ENCODE measurements at places on chromosomes 2 and 18.

DNA sequence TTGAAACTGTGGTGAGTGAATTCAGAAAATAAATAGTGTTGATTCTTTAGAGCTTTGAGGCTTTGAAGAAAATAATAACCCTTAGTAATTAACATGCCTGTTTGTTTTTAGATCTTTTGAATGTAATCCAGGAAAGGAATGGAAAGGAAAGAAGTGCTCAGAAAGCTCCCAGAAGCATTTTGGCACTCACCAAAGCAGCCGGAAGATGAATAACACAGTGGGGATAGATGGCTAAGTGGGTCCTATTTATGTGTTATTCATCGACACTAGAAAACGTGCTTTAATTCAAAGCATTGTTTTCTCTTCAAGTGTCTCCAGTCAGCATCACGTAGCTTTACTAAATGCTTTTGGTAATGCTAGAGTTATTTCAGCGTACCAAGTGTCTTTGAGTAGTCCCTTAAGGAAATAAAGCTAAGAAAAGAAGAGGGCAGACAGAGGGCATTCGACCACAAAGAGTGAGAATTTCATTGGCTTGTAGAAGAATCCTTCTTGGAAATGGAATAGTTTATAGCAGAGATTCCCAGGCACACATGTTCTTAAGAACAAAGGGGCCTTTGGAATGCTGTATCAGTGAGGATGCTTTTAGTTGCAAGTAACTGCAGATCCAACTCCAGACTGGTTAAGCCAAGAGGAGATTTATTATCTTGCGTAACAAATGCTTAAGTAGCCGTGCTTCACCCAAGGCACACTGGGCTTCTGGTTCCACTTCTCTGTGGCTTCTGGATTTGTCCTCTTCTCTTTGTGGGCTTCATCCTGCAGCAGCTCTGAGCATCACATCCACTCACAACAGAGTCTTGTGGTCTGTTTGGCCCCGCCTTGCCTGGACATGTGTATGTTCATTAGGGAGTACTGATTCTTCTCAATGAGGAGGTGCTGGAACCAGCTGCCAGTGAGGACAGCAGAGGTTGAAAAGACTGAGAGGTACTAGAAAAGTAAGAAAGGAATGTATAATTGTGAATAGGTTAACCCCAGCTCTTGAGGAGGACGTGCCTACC lies 63.6 kb upstream of the LTBP1 start:
- no peak for DNase-seq

GRCh38 chr2:197254776-197255530 lies 55.6 kb downstream of the ANKRD44 start:
- no peak for DNase-seq

- no peak for DNase-seq
Observed at GRCh38 chr2:70962885-70963878, 15.2 kb upstream of the ANKRD53 start.

GRCh38 chr2:83665894-83666293 lies 793.2 kb downstream of the SUCLG1 start:
- DNase-seq = no peak

DNA sequence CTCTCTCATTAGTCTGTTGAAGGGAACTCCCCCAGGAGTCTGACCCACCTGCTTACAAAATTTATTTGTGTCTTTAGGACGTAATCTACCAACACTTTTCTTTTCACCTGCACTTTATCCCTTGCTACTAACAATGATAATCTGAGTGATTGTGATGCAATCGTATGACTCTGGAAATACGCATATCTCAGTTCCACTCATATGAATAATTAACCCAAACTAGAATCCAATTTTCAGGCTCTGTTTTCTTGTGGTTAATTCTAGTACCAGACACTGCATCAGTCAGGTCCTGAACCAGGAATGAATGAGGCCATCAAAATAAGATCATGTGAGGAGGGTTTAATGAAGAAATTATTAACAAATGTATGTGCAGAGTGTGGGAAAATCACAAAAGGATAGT lies 158.4 kb upstream of the SRD5A2 start:
- DNase-seq = no peak

- DNase-seq = no peak
Observed at GRCh38 chr18:43279015-43279744, 1.9 kb upstream of the SYT4 start.

GRCh38 chr18:8706791-8707555 lies 1.6 kb downstream of the MTCL1 start:
- DNase-seq = peak; percentile 69

DNA sequence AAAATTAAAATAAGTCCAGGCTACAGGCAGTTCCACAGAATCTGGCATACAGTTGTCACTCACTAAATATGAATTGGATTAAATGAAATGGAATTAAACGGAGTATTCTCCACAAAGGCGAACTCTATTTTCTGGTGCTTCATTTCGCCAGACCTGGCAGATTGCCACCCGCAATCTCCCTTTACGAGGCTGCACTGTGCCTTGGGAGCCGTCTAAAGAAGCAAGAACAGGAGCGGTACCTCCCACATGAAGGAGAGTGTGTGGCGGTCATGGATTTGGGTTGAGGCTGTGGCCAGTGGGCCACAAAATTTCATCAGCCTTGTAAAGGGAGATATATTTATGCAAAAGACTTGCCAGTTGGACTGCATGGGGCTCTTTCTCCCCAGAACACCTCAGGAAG lies 151.0 kb downstream of the OSR1 start:
- DNase-seq = no peak

DNA sequence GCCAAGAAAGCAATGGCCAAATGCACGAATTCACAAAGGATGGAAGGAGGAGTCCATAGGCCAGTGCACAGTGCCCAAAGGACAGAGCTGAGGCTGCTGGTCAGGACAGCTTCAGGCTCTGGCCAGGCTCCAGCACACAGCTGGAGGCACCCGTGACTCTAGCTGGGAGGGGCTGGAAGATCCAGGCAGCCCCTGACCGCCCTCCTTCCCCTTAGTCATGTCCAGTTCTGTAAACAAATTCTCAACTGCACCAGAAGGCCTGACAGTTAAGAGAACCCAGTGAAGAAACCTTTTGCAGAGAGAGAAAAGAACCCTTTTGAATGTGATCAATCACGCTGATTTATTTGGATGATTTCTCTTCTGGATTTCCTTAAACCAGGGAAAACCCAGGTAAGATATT lies 7.7 kb upstream of the YWHAQ start:
- peak; percentile 23 for DNase-seq

GRCh38 chr2:213164263-213164662 lies 12.9 kb upstream of the IKZF2 start:
- DNase-seq = no peak

DNA sequence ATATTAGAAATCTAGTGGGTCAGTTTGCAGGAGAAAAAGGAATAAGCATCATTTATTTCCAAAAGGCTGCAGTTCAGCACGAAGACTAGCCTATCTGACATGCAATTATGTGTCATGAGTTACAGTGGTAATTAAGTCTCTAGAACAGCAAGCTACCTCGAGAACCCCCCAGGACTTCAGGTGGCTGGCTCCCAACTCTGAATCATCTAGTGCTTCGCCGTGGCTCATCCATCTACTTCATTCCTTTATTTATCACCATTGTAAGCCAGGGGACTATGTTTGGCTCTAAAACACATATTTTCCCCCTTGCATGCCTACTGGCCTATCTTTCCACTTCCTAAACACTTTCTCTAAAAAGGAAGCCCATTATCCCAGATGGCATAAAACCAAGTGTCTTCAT lies 121.6 kb downstream of the TXNL1 start:
- DNase-seq = no peak

- DNase-seq = no peak
Observed at GRCh38 chr2:150778828-150779227, 291.4 kb upstream of the RND3 start.

- DNase-seq = no peak
Observed at GRCh38 chr2:160209516-160209856, 9.4 kb upstream of the ITGB6 start.

DNA sequence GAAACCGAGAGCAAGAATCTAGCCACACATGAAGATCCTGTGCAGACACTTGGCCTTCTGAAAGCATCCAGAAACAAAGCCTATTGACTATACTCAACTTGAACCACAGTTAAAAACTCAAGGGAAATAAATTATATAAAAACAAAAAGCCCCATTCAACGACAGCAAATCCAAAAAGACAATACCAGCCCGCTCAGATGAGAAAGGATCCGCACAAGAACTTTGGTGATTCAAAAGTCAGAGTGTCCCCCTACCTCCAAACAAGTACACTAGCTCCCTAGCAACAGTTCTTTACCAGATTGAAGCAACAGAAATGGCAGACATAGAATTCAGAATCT lies 163.2 kb downstream of the WDPCP start:
- DNase-seq = no peak

DNA sequence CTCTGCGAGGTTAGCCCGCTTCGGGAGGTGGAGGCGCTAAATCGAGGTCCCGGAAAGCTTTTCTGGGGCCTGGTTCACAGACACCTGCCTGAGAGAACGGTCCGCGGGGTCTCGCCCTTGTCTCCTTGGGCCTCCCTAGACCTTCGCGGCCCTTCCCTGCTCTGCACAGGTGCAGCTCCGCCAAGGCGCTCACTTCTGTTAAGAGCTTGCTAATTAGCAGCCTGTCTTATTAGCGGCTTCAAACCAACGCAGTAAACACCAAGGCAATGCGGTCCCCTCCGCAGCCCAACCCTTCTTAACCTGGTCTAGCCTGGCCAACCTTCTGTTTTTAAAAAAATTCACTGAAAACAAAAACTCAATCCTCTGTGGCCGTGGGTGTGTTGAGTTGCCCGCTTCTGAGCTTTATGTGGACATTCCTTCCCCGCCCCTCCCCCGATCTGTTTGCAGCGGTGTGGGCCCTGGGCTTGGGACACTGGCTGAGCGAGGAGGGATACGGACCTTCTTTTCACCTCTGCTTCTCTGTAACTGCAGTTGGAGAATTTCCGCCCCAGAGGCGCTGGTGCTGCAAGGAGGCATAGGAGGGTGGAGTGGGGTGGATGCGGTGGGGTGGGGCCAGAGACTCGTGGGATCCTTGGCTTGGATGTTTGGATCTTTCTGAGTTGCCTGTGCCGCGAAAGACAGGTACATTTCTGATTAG lies 3.4 kb upstream of the HOXD4 start:
- peak; percentile 51 for DNase-seq

GRCh38 chr18:72727038-72727655 lies 140.6 kb downstream of the NETO1 start:
- DNase-seq = no peak

DNA sequence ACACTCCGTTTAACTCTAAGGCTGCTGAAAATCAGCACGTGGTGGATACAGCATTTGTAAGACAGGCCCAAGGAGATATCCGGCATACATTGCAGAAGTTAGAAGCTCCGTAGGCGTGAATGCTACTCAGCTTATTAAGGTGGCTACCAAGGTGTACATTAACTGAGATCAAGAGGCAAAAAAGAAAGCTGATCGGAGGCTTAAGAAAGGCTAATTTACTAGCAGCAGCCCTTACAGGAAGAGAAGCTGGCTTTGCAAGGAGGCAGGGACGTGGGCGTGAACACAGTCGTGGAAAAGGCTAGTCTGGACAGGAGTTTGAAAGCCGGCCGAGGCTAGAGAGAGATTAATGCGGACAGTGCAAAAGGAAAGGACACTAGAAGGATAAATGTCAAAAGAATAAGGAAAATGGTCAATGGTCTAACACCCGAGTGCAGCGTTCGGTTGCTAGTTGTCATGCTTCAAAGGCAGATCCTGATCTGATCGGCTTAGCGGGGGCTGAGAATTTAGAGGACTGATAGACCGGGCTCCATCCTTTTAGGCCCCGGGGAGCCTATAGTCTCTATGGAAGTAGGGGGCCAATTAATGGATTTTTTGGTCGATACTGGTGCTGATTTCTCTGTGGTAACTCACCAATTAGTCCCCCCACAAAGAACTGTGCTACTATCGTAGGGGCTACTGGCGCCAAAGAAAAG lies 45.6 kb upstream of the SELENOI start:
- DNase-seq = no peak

- no peak for DNase-seq
Observed at GRCh38 chr18:56433919-56434318, 204.5 kb downstream of the TXNL1 start.

- DNase-seq = no peak
Observed at GRCh38 chr2:119004602-119005001, 62.6 kb downstream of the MARCO start.

DNA sequence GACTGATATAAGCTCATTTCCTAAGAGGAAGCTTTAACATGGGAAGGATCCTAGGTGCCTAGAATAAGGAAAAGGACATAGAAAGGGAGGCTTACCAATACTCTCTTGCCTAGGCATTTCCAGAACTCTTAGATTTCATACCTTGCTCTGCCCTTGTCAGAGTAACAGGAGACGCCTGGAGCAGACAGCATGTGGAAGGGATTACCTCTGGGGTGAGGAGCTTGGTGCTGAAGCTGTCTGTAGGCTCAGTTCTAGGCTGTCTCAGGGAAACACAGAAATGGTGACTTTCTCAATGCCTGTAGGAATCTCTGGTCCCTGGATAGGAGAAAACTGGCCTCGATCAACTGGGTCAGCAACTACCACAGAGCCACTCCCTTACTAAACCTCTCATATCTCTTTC lies 150.0 kb downstream of the SLC4A3 start:
- DNase-seq = no peak

DNA sequence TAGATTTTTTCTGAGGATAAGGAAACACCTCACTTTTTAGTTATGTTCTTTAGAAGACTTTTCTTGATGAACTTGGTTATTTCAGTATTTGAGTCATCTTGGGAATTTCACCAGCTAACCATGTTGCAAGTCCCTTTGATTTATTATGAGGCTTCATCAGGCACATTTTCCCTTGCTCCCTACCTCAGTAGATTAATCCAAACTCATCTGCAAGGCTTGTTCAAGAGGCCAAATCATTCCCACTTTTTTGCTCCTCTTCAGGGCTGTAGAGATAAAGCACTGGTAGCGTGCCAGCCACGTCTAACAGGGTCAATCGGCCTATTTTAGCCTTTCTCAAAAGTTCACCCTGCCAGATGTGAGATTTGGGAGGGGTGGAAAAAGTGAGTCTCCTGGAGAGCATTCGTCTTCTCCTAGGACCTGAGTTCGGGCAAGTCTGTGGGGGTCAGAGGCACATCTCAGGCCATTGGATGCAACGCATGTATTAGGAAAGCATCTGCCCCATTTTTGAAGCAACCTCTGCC lies 120.3 kb downstream of the RDH14 start:
- DNase-seq = no peak

Measured in ascending aorta (tissue), 2 donors.